LHCN-M2 (cell line): ENCODE measurements at places on chromosomes 3 and 15.

DNA sequence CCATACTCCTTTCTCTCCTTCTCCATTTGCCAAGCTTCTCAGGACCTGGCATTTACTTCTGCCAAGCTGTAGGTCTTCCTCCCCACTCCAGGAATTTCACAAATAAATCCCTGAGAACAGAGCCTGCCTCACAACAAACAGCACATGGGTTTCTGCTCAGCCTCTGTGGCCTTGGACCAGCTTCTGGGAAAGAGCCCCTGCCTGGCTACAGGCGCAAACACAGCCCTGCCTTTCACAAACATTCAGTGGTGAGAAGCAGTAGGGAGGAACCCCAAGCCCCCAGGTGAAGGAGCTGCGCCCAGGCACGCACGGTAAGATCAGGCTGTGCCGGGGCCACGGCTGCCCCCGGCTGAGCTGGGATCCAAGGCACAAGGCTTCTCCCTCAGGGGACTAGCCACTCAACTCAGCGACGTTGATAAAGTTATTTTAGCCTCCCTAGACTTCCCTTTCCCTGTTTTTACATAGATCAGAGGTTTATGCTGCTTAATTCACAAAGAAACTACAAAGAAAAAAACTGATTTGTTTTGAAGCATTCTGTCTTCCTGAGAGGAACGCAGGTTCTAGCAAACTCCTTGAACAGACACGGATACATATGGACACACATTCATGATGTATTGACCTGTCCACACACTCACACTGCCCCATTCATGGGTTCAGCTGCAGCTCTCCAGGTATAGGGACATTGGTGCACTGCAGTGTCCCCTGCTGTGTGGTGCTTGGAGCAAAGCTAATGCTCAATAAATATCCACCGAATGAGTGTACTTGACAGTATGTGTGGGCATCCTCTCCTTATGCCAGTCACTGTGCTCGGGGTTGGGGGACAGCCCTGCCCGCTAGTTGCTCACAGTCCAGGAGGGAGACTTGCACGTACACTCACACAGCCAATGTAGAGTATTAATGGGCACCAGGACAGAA lies 25.4 kb downstream of the HES1 start:
- no peak for DNase-seq

GRCh38 chr15:25068696-25069095 lies 113.9 kb downstream of the SNRPN start:
- no peak for DNase-seq

GRCh38 chr15:100901296-100901695 lies 17.9 kb upstream of the LRRK1 start:
- no peak for DNase-seq

GRCh38 chr3:114872588-114872987 lies 274.5 kb downstream of the ZBTB20 start:
- no peak for DNase-seq

DNA sequence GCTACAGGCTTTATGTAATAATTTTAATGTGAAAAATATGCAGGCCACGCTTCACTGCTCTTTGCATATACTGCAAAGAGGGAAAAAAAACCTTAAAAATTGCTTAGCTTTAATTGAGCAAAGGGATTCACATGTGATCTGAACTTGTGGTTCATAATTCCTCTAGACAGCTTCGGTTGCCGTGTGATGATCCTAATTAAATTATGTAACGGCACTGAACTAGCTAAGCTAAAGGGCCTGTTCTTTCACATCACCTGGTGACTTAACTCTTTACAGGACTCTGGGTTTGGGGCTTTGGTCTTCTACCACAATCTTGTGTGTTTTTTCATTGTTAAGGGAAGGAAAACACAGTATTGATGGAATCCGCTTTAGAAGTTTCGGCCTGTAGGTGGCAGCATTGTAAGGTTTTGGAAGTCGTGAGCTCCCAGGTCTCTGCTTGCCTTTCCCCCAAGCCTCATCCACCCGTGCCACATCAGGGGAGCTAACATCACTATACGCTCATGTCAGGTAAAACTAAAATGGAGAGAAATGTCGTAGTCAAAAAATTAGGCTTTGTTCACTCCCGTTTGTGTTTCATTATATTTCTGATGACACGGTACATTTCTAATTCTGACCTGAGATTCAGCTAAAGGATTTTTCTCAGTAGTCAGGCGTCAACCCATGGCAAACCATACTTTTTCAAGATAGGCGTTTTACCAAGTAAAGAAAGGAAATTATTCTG lies 205.6 kb upstream of the DPH6 start:
- peak; percentile 72 for DNase-seq

- no peak for DNase-seq
These were observed 188.0 kb downstream of the SOX2 start for GRCh38 chr3:181899702-181900101.

- DNase-seq = no peak
These were observed 20.5 kb upstream of the MINDY4B start for GRCh38 chr3:150925751-150926201.

GRCh38 chr3:87793337-87793877 lies 265.4 kb downstream of the CGGBP1 start:
- DNase-seq = no peak

DNA sequence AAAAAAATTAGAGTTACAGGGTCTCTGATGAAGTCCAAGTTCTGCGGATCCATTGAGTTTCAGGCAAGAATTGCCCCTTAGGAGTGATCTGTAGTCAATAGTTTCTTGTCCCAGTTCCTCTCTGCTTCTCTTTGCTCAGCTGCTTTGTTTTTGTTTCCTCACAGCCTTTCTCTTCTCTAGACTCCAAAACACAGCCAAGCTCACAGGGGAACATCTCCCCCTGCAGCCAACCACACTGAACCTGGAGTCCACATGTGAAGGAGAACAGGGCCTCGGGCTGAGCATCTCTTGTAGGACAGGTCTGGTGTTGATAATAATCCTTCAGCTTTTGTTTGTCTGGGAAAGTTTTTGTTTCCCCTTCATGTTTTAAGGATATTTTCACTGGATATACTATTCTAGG lies 202.6 kb upstream of the ATP10A start:
- no peak for DNase-seq

DNA sequence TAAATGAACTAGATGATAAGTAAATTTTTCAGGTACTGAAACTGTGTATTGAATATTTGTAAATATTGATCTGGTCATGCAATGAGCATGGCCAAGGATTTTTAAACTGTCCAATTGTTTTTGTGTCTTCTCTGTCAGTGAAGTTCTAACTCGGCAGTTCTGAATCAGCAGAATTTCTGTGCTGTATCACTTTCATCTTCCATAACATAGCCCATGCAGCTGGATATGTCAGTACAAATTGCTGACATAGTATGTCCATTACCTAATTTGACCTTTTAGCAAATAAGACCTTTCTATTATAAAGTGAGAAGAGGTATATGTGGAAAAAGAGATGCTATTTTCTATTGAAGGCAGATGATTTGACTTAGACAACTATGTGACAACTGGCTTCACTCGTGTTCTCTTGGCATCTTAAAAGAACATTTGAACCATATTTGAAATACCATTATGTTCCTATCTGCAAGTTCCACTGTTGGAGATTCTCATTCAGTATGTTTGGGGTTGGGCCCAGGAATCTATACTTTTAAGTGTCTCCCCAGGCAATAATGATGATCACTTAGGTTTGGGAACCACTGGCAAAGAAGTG lies 90.4 kb downstream of the CMSS1 start:
- no peak for DNase-seq

GRCh38 chr3:119809249-119810017 lies 27.5 kb downstream of the NR1I2 start:
- no peak for DNase-seq

GRCh38 chr3:13141183-13141582 lies 68.0 kb upstream of the IQSEC1 start:
- DNase-seq = no peak

- DNase-seq = no peak
These were observed 41.8 kb downstream of the IQCB1 start for GRCh38 chr3:121793078-121793477.

DNA sequence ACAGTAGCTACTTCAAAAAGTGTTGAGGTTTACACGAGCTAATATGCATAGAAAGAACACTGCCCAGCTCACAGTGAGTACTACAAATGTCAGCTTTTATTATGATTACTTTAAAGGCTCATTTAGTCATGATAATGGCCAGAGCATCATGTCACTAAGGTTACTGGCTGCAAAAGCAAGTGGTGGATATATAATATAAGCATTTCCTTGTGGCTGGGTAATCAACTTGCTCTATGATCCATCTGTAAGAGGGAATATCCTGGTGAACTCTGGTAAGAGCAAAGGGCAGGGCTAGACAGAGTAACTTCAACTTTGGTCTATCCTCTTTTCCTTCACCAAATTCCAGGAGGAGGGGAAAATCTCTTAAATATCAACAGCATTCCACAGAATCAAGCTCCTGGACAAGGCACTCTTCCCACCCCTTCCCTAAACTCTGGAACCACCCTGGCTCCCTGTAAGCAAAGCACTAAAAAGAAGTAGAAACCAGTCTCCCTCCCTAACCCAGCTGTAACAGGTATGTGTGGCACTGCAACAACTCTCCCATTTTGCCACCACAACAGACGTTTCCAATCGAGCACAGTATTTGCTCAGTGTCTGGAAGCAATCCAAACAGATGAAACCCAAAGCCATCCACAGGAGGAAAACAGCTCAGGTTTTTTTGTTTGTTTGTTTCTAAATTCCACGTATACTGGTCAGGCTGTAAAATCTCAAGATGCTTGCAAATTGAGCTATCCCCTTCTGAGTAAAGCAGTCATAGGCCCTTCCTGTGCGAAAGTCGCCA lies 13.4 kb downstream of the B4GALT4 start:
- DNase-seq = no peak

GRCh38 chr3:15520185-15520584 lies 1.3 kb downstream of the COLQ start:
- DNase-seq = no peak

GRCh38 chr15:71043373-71043772 lies 71.9 kb upstream of the THSD4 start:
- DNase-seq = no peak
